ENCODE measurements at places on chromosomes 6 and 20.

GRCh38 chr20:26218301-26218700 is 521.6 kb upstream of the ZNF337 start:
- no peak for DNase-seq

- no peak for DNase-seq
Observed at GRCh38 chr6:92706976-92707375, 712.4 kb downstream of the EPHA7 start.

DNA sequence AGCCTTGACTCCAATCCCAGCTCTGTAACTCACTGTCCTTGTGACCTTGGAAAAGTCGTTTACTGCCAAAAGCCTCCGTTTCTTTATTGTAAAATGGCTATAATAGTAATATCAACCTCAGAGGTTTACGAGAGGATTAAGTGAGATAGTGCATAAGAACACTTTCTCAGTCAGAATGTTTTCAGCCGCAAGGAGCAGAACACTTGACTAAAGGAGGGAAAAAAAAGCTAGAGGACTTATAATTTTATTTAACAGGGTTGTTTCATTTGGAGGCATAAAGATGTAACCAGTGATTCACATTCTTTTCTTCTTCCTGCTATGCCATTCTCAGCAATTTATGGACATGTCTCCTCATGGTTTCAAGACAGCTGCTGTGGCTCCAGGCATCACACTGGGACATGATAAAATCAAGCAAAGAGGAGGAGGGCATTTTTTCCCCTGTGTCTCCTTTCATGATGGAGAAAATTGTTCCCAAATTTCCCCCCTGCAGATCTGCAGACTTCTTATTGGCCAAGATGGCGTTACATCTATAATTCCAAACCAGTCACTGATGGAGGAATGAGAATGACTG is 143.0 kb upstream of the PTPN1 start:
- no peak for DNase-seq

GRCh38 chr6:37432590-37432915 is 468 bp upstream of the CMTR1 start:
- no peak for DNase-seq

- DNase-seq = no peak
Observed at GRCh38 chr6:131017962-131018361, 45.1 kb downstream of the EPB41L2 start.

GRCh38 chr6:18353251-18353650 is 33.9 kb upstream of the RNF144B start:
- DNase-seq = no peak

DNA sequence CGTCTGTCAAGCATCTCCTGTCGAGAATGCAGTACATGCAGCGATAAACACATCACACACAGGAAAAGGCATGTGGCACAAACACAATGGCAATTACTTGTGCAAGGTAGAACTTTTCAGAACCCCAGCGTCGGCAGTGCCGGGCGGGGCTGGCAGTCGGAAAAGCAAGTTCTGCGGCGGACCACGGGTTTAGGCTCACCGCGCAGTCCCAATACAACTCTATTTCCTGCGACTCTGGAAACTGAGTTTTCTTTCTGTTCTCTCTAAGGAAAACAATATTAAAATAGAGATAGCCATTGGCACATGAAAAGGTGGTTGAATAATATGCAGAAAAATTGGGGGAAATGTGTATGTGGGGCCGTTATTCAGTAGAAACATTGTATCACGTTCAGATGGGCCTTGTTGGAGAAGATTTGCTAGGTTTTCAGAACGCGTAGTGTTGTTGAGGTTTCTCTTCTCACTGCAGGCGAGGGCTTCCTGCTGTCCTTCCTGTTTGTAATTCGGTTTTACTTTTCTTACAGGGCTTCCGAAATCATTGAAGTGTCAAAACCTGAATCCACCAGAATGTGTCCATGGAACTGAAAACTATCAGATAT is 369.5 kb downstream of the THBS2 start:
- no peak for DNase-seq
